CD4-positive, CD25-positive, alpha-beta regulatory T cell (primary cell): ENCODE measurements at places on chromosomes 11 and 22. TPM values are rescaled to one million over a fixed set of nuclear protein-coding genes. Genes with fewer than 3 reads are reported as not detected.

GRCh38 chr11:127109796-127110480 is 109.4 kb upstream of the KIRREL3 start:
- DNase-seq, result no peak

- DNase-seq, result no peak
These were observed 13.6 kb upstream of the OR51S1 start for GRCh38 chr11:4862447-4863236.

Gene SLC22A6
- not detected for total RNA-seq

Gene OR5AN1
- not detected for total RNA-seq

- DNase-seq, result no peak
These were observed 7.6 kb downstream of the SLC39A13 start for GRCh38 chr11:47415949-47416472.

Gene BRSK2
- 0.42 TPM for total RNA-seq

DNA sequence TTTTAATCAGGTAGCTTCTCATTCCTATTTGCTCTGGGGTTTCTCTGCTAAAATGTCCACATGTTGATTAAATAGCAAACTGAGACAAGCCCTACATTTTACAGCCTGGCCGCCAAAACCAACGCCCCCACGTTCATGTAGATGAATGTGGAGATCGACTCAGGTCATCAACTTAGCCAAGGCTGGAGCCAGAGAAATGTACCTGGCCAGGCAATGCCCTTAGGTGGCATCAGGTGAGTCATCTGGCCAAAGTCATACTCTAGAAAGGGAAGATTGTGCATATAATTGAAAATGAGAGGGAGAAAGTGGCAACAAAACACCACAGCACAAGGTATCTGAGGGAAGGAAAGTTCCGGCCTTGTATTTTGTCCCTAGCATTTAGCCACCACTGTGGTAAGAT is 37.1 kb upstream of the CCDC89 start:
- no peak for DNase-seq

Gene CTSW
- total RNA-seq, result 12.4 TPM

GRCh38 chr11:96614846-96615245 is 225.0 kb downstream of the JRKL start:
- DNase-seq, result no peak

GRCh38 chr22:23369054-23369685 is 188.9 kb downstream of the BCR start:
- no peak for DNase-seq

DNA sequence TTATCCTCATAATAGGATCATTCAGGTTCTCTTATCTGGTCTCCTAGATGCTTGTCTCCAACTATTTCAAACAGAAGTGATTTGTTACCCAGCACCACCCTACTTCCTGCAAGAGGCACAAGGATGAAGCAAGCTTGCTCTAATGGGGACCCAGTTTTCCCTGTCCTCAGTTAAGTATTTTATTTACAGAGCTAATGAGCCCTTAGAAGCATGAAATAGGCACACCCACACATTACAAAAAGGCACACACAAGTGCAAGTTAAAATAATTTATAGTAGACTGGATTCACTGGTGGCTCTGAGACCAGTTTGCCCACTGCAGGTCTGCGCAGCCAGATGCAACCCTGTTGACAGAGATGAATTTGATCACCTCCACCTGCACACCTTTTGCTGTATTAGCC is 167.5 kb downstream of the KIRREL3 start:
- no peak for DNase-seq

Gene CFAP300
- total RNA-seq, result not detected

- DNase-seq, result no peak
These were observed 1477.9 kb downstream of the TBC1D22A start for GRCh38 chr22:48240148-48240934.

GRCh38 chr11:72609045-72609444 is 65.2 kb downstream of the PDE2A start:
- DNase-seq, result no peak

Gene TIMP3
- total RNA-seq, result 0.35 TPM

Gene SHANK3
- total RNA-seq, result 0.67 TPM

Gene NAALAD2
- not detected for total RNA-seq

DNA sequence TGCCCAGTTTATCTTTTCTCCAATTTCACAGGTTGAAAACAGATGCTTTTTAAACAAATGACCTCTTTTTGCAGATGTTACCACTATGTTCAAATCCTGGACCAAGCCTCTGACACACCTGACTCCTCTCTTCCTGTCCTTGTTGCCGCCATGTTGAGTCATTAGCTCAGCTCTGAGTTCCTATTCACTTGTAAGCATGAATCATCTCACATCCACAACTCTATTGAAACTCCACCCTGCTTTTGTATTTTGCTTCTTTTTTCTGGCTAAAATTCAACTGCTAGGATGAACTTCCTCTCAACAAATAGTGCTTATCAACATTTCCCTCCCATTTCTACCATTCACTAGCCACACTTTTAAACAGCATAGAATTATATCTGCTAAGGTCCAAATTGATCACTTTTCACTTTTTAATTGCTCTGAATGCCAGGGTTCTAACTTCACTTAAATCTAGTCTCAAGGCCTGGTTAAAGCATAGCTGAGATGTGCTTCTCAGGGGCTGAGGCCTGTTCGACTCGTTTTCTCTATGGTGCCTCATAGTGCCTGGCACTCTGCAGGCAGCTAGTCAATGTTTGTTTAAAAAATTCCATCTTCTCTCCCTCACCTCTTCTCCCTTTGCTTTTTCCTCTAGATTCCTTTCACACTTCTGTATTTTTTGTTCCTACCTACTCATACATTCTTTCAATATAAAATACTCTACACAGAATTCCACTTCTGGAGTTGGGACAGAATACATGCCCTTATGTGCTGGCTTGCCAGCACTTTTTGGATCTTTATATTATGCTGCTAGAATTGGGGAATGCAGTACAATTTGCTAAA is 3.9 kb downstream of the JOSD1 start:
- no peak for DNase-seq
